ENCODE measurements at places on chromosomes 12 and 14.

DNA sequence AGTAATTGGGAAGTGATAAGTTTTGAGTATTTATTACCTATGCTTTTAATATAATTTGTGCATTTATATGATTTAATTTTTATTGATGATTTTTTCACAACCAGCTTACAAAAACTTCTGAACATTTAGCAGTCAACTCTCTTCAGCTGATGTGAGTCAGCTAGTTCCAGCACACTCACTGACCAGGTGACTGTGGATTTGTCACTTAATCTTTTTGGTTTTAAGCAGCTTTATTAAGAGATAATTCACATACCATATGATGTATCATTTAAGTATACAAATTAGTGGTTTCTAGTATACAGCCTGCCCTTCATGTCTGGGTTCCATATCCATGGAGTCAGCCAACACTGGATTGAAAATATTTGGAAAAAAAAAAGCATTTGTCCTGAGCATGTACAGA lies 103.5 kb downstream of the SYNE2 start:
- DNase-seq = no peak

GRCh38 chr14:30651937-30652336 lies 29.8 kb downstream of the SCFD1 start:
- DNase-seq = no peak

DNA sequence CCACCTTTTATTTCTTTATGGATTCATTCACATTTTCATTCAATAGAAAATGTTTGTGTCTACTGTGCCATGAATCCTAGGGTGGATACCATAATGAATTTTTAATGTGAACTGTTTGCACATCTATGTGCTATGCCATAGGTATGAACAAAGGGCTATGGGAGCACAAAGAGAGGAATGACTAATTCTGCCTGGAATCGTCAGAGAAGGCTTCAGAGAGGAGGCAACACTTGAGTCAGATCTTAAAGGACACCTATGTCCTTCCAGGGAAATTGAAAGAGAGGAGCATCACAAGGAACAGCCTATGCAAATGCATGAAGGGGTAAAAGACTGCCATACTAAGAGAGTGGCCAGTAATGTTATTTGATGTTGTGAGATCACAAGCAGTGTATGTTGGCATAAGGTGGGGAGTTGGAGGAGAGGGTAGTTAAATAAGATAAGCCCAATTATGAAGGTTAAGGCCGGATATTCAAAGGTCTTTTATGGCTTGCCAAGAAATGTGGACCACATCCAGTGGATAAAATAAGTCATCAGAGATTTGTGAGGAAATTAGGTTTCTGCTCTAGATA lies 246.7 kb downstream of the GRIN2B start:
- no peak for DNase-seq

DNA sequence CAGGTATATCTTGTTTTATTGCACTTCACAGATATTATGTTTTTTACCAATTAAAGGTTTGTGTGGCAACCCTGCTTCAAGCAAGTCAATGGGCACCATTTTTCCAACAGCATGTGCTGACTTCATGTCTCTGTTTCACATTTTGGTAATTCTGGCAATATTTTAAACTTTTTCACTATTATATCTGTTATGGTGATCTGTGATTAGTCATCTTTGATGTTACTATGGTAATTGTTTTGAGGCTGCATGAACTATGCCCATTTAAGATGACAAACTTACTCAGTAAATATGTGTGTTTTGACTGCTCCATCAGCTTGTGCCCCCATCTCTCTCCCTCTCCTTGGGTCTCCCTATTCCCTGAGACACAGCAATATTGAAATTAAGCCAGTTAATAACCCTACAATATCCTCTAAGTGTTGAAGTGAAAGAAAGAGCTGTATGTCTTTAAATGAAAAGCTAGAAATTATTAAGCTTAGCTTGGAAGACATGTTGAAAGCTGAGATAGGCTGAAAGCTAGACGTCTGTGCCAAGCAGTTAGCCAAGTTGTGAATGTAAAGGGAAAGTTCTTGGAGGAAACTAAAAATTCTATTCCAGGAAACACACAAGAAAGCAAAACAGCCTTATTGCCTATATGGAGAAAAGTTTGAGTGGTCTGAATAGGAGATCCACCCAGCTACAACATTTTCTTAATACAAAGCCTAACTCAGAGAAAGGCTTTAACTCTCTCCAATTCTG lies 365.1 kb downstream of the ATP23 start:
- no peak for DNase-seq

DNA sequence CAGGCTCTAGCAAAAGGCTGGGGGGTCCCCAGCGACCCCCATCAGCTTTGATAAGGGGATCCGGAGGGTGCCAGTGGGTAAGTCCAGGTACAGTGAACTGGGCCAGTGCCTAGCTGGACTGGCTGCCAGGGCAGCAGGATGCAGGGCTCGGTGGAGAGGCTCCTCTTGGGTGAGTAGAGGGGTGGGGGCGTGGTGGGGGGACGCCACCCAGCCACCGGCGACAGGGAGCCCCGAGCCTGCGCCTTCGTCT lies 171 bp downstream of the RAPGEF3 start:
- DNase-seq = no peak
